ENCODE measurements at places on chromosomes 1 and 21.
A peak's percentile ranks its signal among the peaks of the same experiment; 100 is the strongest.

- DNase-seq, result no peak
Observed at GRCh38 chr1:183883623-183884022, 78.7 kb downstream of the RGL1 start.

DNA sequence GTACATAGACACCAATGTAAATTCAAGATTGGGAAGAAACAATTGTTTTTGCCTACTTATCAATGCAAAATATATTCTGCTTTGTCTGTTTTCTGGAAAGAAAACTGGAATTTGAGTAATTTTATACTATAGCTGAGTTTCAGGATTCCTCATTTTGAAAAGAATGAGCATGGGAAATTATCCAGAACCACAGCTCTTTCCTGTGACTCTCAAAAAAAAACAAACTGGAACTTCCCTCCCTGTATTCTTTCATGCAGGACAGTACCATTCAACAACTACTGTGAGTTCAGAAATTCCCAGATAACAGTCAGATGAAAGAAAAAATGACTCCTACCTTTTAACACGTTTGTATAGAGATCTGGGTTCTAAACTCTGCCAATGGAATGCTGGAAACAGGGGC is 372.4 kb downstream of the TGFB2 start:
- DNase-seq, result no peak

DNA sequence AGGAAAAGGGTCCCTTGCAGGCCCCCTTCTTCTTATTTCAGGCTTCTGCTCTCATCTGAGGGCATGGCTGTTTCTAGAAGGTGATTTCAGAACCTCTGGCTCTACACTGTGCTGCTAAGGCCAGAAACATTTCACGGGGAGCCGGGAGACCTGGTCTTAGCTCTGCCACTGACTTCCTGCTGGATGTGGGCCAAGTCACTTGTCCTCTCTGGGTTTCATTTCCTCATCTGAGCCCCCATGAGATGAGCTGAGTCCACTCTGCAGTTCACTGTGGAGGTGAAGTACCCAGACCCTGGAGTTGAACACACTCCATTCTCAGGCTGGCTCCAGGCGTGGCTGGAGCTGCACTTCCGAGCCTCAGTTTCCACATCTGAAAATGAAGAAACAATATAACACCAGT is 2.1 kb downstream of the PADI1 start:
- no peak for DNase-seq

- no peak for DNase-seq
Observed at GRCh38 chr1:221760911-221761310, 19.0 kb upstream of the DUSP10 start.

- no peak for DNase-seq
Observed at GRCh38 chr1:31410871-31411270, 2.1 kb upstream of the SERINC2 start.

DNA sequence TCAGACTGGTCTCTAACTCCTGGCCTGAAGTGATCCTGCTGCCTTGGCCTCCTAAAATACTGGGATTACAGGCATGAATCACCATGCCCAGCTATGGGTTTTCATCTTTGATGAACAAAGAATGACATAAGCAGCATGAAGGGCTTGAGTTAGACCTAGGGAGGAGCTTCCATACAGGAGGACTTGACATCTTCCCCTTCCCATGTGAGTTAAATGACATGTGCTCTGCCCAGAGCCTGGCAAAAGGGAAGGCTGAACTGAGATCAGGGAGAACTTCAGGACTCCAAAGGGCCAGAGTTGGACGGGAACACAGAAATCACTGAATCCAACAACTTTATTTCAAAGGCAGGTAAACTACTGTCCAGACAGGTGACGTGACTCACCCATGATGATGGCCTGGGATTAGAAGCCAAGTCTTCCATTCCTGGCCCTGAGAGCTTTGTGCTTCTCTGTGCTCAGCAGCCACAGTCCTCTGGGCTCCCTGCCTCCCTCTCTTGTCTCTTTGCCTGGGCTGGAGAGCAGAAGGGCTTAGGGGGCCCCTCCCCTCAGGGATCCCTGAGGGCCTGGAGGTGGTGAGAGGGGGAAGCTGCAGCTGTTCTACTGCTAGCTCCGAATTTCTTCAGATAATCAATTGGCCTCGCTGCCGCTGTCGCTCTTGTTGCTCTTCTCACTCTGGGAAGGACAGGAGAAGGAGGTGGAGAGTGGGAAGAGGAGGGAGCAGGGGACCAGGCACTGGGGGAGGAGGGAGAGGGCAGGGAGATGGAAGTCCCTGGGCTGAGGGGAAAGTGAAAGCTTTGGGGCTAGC is 7.6 kb downstream of the NHLH1 start:
- no peak for DNase-seq

GRCh38 chr1:48232722-48233121 is 10.2 kb downstream of the SLC5A9 start:
- no peak for DNase-seq

- no peak for DNase-seq
Observed at GRCh38 chr1:203428981-203429599, 46.5 kb upstream of the PRELP start.

DNA sequence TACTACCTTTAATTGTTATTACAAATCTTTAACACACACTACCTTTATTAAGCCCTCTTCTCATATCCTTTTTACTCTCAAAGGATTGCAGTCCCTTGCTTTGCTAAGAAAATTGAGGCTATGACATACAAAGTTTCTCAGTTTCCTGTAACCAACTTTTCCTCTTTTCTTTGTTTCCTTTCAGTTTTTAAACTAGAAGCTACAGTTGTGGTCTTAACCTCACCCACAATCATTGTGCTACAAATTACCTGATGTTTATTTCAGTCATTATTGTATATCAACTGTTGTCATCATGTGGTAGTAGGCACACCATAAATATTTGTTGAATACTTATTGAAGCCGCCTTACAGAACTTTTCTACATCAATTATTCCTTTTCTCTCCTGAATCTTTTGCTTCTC is 51.8 kb downstream of the SLAMF6 start:
- no peak for DNase-seq

DNA sequence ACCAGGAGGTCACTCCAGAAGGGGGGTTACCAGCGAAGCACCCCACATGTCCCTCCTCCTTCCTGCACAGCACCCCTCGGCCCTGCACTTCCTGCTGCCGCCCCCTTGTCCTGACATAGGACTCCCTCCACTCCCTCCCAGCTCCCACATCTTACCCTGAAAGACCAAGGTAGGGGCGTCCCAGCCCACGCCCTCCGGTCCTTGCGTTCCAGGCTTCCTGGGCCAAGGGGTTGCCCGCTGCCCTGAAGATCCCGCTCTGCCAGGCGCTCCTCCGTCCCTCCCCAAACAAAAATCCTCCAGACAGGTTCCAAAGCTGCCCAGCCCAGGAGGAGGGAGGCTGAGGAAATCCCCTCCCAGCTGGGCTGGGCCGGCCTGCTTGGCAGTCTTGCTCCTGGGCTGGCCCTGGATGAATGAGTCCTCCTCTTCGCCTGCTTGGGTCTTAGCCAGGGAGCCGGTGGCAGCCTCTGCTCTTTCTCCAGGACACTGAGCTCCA is at the start of gene RHBDL2:
Gene RHBDL2 (minus strand): TSS at position 304 of the 493 bp plus-strand sequence. CDS start 22,618 bp downstream, outside the sequence.
- no peak for DNase-seq

DNA sequence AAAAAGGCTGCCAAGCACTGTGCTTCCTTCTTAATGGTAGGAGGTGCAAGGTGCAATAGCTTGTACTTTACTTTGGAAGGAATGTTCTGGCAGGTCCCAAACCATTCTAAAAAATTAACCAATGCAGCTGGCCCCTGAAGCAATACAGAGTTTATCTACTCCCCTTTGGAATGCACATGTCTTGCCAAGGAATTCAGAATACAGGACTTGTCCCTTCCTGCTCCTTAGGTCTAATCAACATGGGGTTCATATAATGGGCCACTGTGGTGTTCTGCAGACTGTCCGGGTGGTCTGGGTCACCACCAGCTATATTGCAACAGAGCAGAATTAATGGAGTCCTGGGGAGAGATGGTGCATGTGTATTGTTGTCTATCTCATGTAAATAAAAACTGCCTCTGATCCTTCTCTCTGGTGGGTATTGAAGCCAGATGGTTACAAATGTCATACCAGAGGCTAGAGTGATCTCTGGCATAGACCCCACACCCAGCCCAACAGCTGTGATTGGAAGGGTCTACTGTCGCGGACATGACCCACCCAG is 112.8 kb downstream of the RIPK4 start:
- DNase-seq, result no peak

GRCh38 chr1:185363205-185363604 is 46.2 kb upstream of the IVNS1ABP start:
- DNase-seq, result no peak

GRCh38 chr1:238606896-238607295 is 716.2 kb upstream of the ZP4 start:
- no peak for DNase-seq

DNA sequence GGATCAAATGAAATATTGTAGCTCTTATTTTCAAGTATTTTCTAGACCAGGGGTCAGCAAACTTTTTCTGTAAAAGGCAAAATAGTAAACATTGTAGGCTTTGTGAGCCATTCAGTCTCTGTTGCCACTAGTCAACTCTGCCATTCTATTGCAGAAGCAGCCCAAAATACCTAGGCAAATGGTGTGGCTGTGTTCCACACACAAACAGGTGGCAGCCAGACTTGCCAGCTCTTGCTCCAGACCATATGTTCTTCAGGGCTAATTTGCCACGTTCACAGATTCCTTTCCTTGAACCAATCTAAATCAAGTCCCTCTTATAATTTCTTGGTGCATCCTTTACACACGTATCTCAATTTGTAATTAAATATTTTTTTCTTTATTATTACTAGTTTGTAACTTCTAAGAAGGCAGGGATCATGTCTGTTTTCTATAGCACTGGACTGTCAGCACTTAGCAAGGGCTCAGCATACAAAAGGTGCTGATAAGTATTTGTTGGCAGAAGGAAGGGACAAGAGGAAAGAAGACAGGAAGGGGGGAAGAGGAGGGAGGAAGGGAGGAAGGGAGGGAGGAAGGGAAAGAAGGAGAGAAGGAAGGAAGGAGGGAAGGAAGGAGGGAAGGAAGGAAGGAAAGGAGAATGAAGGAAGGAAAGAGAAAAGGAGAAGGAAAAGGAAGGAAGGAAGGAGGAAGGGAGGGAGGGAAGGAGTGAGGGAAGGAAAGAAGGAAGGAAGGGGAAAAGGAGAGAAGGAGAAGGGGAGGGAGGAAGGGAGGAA is 106.5 kb upstream of the EDEM3 start:
- no peak for DNase-seq

GRCh38 chr1:33270808-33271465 is 14.6 kb downstream of the ZNF362 start:
- DNase-seq, result no peak

DNA sequence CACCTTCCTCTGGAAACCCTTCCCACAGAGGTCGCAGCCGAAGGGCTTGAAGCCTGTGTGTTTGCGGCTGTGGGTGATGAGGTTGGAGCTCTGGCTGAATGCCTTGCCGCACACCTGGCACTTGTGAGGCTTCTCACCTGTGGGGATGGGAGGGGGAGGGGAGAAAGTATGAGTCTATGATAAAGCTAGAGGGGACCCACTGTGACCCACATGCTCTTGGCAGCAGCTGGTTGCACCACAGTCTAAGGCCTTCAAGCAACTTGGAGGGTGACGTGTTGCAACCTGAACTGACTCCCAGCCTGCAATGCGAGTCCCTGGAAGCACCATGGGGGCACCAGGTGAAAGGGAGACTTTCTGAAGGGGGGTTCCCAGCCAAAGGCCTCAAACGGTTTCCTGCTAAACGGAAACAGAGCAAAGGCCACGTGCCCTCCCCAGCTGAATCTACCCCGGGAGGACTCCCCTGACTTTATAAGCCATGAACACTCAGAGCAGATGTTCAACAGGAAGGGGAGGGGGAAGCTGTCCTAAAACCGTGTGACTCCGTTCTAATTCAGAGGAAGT is 10.6 kb downstream of the GFI1 start:
- peak; percentile 77 for DNase-seq

DNA sequence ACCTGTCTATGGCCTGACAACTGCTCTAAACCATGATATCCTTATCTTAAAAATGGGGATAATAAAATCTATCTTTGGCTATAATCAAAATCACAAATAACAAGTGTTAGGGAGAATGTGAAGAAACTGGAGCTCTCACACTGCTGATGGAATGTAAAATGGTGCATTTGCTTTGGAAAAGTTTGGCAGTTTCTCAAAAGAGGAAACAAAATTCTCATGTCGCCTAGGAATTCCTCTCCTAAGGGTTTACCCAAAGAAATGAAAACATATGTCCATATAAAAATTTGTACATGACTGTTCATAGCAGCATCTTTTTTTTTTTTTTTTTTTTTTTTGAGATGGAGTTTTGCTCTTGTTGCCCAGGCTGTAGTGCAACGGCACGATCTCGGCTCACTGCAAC is 64.3 kb downstream of the ZNF281 start:
- no peak for DNase-seq

- DNase-seq, result no peak
Observed at GRCh38 chr1:55542901-55543504, 327.8 kb upstream of the USP24 start.

DNA sequence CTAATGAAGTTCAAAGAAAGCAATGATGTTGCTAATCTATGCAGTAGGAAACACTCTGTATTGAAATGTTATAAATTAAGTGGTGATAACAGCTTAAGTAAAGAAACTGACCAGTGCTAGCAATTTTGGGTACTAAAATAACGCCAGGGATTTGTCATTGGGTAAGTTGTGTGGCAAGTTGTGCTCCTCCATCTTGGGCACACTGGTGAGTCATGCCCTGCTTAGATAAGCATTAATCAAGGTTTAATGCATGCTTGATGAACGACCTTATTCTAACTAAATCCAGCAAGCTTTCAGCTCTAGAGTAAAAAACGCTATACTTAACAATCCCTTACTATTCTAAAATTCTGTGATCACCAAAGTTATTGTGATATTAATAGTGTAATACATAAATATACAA is 25.2 kb downstream of the VAMP4 start:
- no peak for DNase-seq

All from activated naive CD4-positive, alpha-beta T cell treated with anti-CD3 and anti-CD28 coated beads, Interleukin-2, amount 10 ng/mL, durations not matched to agents 7 days and 5 days (primary cell).